ENCODE measurements at places on chromosomes 1 and 21.
A peak's percentile ranks its signal among the peaks of the same experiment; 100 is the strongest.

- DNase-seq, result no peak
These were observed 30.0 kb downstream of the ZC3H11B start for GRCh38 chr1:219582865-219583264.

DNA sequence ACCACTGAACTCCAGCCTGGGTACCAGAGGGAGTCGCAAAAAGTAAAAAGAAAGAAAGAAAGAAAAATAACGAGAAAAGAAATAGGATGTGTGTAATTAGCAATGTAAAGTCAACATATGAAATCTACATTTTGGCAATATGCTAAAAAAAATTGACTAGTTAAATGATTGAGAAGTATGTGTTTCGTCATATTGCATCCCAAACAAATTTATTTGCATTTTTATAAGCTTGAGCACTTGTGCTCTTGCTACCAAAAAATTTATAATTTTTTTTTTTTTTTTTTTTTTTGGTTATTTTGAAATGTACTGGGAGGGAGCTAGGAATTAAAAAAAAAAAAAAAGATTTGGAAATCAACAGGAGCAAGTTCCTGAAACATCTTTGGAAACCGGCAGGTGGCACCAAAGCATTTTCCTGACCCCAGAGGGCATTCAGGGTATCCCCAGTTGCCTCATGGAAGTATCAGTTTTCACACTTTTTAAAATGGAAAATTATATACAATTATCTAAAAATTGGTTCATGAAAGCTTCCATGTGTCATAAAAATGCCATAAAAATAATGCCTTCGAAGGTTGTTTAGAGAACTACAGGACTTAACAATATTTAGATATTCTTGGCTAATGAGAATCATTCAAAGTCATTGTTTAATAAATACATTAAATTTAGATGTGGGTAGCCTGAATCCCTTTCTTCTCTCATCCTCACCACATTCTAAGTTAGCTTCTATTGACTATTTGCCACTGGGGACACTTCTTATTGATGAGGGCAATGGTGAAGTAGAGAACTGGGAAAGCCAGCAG lies 4.8 kb upstream of the HEATR1 start:
- peak; percentile 69 for DNase-seq

- DNase-seq, result no peak
These were observed 43.0 kb upstream of the PAXBP1 start for GRCh38 chr21:32814528-32814927.

DNA sequence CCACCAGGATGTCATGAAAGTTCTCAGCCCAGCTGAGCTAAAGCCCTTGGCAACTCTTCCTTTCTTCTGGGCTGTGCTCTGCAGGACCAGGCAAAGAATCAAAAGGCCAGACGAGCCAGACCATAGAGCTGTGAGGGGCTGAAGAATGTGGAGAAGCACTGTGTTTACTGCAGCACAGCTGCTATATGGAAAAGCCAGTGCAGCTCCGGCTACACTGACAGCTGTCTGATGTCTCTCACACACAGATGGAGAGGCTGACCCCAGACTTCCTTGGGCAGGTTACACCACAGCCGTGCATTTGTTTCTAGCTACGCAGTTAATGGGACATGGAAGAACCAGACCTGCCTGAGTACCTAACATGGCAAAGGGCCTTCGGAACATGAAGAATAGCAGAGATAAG lies 40.3 kb downstream of the CD247 start:
- DNase-seq, result peak; percentile 34

DNA sequence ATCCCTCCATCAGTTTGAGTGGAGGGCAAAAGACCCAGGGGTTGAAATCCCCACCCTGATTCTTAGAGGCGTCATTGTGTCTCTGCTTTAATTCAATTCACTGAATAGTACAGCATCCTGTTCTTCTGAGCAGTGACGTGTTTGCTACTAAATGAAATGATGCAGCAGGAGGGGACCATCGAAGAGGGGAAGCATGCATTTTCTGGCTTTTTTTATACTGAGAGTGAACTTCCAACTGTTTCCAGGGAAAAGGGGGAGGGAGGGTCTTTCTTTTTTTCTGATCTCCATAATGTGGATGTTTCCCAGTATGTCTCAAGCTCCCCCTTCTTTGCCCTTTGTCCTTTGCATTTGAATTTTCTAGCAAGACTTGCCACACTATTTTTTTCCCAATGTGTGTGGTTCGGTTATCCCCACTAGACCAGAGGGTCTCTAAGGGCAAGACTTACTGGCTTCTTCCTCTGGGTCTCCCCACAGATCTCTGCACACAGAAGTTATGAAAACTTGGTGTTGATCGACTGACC lies 2.7 kb downstream of the INTS3 start:
- DNase-seq, result no peak

- DNase-seq, result no peak
These were observed 42.0 kb downstream of the NIBAN1 start for GRCh38 chr1:184932319-184932718.

DNA sequence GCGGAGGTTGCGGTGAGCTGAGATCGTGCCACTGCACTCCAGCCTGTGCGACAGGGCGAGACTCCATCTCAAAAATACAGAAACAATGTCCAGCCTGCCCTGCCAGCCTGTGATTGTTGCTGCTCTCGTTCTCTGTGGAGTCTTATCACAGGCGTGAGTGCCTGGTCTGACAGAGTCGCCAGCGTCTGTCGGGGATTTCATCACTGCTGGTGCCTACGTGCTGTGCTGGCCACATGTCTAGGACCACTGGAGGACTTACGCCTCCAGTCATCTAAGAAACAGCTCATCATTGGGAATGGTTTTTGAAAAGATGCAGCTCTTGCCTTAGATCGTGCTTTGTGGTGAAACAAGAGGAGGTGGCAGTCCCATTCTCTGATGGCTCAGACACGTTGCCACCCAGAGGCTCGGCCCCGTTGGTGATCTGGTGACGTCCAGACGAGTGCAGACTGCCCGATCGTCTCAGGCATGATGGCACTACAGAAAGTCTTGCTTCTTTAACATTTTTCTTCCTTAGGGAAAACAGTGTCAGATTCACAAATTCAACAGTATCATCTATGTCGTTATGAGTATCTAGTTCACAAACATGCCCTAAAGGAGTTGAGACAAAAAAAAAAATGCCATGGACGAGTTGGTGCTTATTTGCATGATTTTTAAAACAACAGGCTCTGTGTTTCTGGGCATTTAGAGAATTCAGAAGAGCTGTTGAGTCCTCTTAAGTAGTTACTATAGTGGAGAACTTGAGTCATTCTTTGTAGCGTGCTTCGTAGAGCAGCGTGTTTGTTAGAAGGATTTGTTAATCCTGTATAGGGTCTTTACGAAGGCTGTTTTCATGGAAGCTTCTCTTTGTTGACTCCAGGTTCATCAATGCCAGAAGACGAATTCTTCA lies 47.5 kb downstream of the CBS start:
- DNase-seq, result no peak

DNA sequence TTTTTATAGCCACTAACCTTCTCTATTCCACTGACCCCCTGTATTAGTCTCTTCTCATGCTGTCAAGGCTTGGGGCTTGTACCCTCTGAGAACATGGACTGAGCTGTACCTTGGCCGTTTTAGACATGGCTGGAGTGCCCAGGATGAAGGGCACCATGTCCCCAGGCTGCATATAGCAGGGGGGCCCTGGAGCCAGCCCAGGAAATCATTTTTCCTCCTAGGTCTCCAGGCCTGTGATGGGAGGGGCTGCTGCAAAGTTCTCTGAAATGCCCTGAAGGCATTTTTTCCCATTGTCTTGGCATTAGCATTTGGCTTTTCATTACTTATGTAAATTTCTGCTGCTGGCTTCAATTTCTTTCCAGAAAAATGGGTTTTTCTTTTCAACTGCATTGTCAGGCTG lies 119.5 kb downstream of the NTMT2 start:
- no peak for DNase-seq

DNA sequence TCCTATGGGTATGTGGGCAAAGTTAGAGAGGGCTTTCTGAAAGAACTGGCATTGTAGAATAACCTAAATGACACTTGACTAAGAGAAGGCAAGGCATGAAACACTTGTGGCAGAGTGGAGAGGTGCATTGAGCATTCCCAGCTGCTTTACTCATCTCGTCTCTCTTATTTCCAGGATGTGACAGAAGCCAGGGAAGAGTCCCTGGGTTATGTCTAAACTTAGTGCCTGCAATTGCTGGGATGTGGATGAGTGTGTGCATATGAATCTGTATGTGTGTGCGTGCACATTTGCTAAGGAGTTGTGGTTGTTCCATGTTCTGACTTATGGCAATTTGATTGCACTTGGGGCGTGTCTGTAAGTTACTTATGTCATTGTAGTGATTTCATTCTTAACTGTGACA lies 1326.5 kb upstream of the B3GALT2 start:
- DNase-seq, result no peak

DNA sequence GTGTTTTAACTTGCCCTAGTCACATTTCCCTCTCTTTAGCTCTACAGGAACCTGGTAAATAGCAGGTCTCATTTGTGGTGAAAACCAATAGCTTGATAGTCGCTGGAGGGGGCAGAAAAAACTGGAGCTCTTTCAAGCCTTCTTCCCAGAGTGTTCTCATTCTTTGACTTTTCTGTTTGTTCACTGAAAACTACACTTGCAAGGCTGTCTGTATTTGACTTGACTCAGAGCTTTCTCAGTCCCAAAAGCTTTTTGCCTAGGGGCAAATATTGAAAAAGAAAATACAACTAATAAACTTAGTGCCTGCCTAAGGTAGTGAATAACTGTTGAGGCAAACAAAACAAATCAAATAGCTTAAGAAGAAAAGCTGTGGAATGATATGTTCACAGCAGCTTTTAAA lies 217.1 kb upstream of the CHRM3 start:
- no peak for DNase-seq

GRCh38 chr21:22476726-22477646 lies 1478.8 kb downstream of the NCAM2 start:
- no peak for DNase-seq

DNA sequence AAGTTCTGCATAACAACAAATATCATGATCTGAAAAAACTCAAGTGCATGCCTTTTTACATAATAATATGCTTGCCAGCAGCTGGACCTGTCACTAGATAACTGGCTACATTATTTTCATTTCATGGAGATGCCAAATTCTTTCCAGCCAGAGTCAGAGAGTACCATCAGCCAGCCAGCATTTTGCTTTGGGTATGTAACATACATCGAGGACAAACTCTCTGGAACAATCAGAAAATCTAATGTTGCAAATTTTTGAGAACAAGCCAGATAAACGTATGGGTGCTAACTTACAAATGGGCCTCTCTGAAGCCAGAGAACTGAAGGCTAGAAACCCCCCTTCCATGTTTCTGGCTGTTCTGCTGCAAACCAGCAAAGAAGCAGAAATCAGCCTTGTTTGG lies 76.3 kb upstream of the BACE2 start:
- DNase-seq, result no peak

GRCh38 chr1:89910780-89911179 lies 84.1 kb upstream of the ZNF326 start:
- DNase-seq, result peak; percentile 81

- no peak for DNase-seq
These were observed 53.5 kb downstream of the ITSN1 start for GRCh38 chr21:33695813-33696212.

DNA sequence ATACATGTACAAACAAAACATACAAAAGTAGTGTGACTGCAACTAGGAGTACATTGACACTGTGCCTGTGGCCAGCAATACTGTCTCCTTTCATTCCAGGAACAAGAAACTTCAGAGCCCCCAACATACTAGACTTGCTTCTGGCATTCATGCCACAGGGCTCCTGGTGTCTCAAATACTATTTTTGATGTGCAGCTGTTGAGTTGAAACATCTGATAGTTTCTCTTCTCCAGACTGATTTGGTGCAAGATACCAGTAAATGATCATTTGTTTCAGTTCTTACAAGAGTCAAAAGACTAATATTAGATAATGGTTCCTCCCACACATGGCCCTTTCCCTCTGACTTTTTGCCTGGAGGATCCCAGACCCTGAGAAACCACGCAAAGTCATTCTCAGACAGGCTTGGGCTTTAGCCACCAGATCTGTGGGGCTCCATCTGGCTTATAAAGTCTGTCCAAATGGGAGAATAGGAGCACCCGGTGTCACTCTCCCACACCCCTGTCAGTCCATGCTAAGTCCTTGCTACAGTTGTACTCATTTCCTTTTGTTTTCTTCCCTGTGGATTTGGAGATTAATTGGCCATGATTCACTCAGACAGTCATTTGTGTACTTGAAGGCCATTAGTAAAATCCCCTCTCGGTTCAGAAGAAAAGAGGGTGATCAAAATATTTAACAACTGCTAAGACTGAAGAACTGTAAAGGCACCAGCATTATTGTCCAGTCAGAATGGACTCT lies 163.5 kb upstream of the RUNX1 start:
- no peak for DNase-seq

DNA sequence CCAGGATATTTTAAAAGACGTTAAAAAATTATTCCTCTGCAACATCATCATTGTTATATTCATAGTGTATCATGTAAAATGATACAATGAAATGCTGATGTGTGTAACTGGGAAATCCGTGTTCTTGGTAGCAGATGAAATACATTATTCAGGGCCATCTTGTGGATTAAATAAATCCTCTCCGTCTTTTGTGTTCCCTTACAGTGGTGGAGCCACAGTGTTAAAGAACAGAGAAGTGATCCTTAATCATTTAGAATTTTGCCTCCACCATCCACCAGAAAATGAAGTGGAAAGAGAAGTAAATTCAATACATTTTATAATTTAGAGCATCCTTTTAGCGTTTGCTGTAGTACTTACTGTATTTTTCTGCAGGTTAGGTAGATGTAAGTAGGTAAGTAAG lies 1.3 kb downstream of the DYRK3 start:
- no peak for DNase-seq

GRCh38 chr1:116826818-116827606 lies 72.8 kb downstream of the CD2 start:
- no peak for DNase-seq

GRCh38 chr1:94020764-94021579 lies 100.0 kb downstream of the ABCA4 start:
- DNase-seq, result peak; percentile 28

DNA sequence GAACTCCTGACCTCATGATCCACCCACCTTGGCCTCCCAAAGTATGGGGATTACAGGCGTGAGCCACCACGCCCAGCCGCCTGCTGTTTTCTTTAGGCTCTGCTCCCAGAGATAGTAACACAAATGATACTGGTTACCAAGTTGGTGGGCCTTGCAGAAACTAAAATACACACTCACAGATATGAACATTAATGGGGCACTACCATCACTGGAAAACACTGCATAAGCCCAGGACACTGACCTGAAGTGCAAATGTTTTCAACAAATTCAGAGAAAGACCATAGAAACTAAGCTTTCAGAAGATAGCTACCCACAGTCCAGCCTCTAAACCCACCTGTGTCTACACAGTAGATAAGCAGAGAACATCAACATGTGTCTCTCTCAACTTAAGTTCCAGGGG lies 180.5 kb downstream of the FCRL5 start:
- no peak for DNase-seq

DNA sequence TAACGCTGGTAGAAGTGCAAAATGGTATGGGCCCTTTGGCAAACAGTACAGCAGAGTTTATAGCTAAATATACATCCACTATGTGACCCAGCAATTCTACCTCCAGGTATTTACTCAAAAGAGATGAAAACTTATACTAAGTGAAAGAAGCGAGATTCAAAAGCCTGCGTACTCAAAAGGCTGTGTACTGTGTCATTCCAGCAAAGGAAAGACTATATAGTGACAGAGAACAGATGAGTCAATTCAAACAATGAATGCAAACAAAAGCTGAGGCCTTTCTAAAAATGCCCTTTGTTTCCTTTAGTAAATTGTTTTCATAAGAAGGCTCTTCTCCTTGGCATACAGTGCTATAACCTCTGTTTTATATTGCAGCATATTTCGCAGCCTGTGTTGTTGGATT lies 268.8 kb upstream of the CSF3R start:
- DNase-seq, result no peak
